ENCODE measurements at places on chromosomes 4 and X. TPM values are rescaled to one million over a fixed set of nuclear protein-coding genes. Genes with fewer than 3 reads are reported as not detected.

Gene CPZ
- total RNA-seq, result 33.7 TPM

Gene ATRX
- total RNA-seq, result 61.6 TPM

Gene GABRB1
- not detected for total RNA-seq

Gene HTN3
- total RNA-seq, result not detected

Gene VSIG1
- total RNA-seq, result not detected

Gene CASP6
- total RNA-seq, result 25.2 TPM

Gene SULT1E1
- total RNA-seq, result 291 TPM

Gene MEPE
- total RNA-seq, result not detected

Gene C4orf46
- 8.3 TPM for total RNA-seq

Gene SSX4B
- not detected for total RNA-seq

Gene BEX1
- total RNA-seq, result 0.47 TPM

Gene SOWAHB
- total RNA-seq, result not detected

Measured in smooth muscle cell of the coronary artery (primary cell).